ENCODE measurements at places on chromosomes 1 and 21. TPM values are rescaled to one million over a fixed set of nuclear protein-coding genes. Genes with fewer than 3 reads are reported as not detected.

- DNase-seq = no peak
These were observed 35.5 kb upstream of the ZC3H12A start for GRCh38 chr1:37438869-37439343.

- no peak for DNase-seq
These were observed 1.3 kb downstream of the CADM3 start for GRCh38 chr1:159172614-159173291.

- DNase-seq = no peak
These were observed 10.2 kb upstream of the FCRL5 start for GRCh38 chr1:157562515-157562914.

DNA sequence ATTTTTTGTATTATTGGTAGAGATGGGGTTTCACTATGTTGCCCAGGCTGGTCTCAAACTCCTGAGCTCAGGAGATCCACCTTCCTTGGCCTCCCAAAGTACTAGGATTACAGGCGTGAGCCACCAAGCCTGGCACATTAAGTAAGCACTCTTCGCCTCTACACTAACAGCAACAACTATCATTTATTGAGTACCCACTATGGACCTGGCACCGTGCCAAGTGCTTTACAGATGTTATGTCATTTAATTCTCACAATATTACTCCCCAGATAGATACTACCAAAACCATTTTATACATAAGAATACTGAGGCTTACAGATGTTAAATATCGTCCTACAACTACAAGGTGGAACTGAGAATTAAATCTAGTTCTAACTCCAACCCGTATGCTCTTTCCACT is 50.1 kb downstream of the TUT4 start:
- no peak for DNase-seq

- DNase-seq = no peak
These were observed 44.0 kb downstream of the ZSCAN20 start for GRCh38 chr1:33516428-33516827.

DNA sequence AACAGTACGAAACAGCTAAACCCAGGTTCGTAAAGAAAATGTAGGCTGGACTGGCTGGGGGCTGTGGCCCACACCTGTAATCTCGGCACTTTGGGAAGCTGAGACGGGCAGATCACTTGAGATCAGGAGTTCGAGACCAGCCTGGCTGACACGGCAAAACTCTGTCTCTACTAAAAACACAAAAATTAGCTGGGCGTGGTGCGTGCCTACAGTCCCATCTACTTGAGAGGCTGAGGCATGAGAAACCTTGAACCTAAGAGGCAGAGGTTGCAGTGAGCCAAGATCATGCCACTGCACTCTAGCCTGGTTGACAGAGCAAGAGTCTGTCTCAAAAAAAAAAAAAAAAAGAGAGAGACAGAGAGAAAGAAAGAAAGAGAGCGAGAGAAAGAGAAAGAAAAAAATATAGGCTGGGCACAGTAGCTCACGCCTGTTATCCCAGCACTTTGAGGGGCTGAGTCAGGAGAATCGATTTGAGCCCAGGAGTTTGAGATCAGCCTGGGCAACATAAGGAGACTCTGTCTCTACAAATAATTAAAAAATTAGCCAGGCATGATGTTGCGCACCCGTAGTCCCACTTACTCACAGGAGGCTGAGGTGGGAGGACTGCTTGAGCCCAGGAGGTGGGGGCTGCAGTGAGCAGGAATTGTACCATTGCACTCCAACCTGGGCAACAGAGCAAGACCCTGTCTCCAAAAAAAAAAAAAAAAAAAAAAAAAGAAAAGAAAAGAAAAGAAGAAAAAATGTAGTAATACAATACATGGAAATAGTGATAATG is 35.7 kb downstream of the CAPZB start:
- DNase-seq = no peak

Gene IFI44L
- total RNA-seq = 0.18 TPM

Measured in K562 (cell line).